RWPE1 (cell line): ENCODE measurements at places on chromosomes 5 and 9.
A peak's percentile ranks its signal among the peaks of the same experiment; 100 is the strongest.

DNA sequence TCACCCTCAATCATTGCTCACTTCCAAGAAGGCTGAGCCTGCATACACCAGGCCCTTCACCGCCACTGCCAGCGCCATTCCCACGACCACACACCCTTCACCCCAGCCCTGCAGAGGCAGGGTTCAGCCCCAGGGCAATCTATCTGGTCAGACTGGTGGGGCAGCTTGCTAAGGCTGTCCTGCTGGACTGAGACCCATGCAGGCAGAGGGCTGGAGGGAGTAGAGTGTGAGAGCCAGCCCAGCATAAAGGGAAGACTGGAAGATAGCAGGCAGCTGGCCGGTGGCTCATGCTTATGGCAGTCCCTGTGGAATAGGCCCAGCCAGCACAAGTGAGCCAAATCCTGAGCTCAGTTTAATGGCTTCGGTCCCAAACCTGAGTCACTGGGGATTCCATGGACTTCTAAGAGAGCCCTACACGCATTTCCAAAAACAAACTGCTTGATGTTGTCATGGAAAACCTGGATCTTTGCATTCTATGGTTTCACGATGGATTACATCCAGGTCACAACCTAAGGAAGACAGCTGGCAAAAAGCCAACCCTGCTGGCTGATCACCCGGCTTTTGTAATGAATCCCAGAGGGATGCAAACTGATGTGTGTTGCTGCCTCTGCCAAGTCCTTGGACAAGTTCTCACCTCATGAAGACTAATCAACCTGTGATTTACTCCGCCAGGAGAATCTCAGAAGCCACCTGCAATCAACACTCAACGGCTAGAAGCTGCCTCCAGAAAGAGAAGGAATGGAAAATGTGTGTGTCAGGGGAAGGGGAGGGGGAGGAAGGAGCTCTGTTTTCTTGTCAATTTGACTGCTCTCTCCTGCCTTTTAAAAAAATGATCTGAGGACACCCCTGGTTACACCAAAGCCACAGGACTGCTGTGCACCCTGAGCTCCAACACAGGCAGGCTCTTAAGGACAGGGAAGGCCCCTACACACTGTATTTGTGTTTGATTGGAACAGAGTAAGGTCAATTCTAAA, 143.6 kb downstream of the LHFPL2 start:
- peak; percentile 90 for DNase-seq

DNA sequence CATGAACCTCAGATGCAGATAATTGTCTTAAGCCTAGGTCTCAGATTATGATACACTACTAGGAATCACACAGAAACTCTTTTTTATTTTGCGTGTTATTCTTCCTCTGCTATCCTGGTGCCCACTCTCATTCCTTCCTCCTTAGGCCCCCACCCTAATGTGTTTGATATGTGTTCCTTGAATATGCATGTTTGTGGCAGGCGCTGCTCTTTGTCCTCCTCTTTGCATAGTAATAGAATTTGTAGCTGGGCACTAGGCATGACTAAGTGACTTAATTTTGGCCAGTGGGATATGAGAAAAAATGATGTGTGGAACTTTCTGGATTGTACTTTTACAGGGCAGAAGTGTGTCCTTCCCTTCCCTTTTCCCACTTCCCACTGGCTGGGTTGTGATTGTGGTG, 345.1 kb downstream of the RAB3C start:
- no peak for DNase-seq

GRCh38 chr5:88405783-88406182, 137.1 kb upstream of the TMEM161B start:
- no peak for DNase-seq

GRCh38 chr9:124208571-124208970, 49.2 kb upstream of the NEK6 start:
- DNase-seq: no peak

- DNase-seq: no peak
Observed at GRCh38 chr5:170006021-170006420, 25.7 kb upstream of the INSYN2B start.
